ENCODE measurements at places on chromosomes 6 and 20. TPM values are rescaled to one million over a fixed set of nuclear protein-coding genes. Genes with fewer than 3 reads are reported as not detected.

DNA sequence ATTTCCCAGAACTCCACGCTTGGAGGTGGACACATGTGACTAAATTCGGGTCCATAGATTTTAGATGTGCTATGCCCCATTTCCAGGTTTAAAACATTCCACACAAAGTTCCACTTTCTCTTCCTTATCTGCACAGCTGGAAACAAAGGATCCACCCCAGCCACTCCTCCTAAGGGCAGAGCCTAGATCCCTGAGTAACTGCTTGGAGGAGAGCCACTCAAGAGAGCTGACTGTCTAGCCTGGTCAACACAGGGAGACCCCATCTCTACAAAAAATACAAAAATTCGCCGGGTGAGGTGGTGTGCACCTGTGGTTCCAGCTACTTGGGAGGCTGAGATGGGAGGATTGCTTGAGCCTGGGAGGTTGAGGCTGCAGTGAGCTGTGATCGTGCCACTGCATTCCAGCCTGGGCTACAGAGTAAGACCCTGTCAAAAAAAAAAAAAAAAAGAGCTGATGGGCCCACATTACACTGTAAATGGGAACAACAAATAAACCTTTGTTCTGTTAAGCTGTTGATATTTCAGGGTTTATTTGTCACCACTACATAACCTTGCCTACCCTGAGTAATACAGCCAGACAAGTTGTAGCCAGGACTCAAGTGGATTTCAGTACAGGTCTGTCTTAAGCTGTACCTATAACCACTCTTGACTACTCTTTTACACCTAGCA, 25.8 kb upstream of the SNRPC start:
- no peak for DNase-seq

DNA sequence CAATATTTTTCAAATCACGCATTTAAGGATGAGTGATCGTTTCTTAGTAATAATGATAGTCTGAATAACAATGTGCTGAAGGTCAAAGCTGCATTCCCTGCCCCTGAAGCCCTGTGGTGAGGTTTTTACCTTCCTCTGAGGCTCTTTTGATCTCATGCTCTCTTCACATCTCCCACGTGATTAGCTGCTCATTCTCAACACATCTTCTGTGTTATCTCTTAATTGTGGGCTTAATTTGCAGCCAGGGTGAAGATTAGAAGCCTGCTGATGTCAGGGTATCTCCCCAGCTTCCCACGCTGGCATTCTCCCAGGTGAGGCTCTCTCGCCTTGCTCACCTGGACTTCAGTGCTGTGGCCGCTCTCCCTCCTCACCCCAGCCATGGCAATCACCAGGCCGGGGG, 109.7 kb upstream of the FOXQ1 start:
- DNase-seq, result no peak

The SIRPD gene
- polyA plus RNA-seq, result not detected

DNA sequence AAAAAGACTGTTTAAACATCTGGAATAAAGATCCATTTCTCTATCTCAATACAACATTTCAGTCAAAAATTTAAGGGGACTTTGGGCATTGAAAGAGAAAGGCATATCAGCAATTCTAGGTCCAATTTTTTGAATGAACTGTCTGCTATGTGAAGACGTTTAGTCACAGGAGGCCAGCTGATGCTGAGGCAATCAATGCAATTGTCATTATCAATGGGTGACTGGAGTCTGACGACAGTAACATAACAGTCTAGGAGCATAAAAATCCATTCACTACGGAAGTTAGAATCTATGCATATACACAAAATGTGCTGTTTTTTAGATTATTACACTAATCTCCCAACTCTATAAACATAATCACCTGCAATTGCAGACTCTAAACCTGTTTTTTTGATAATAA, 37.8 kb downstream of the TENT5A start:
- DNase-seq, result no peak

The HSPA1L gene
- polyA plus RNA-seq, result 3.1 TPM

GRCh38 chr6:151534576-151534975, 40.8 kb downstream of the CCDC170 start:
- DNase-seq, result no peak

GRCh38 chr6:34025861-34026260, 120.0 kb downstream of the GRM4 start:
- DNase-seq, result no peak

Data from left renal pelvis (tissue), 4 donors.